Liver (tissue), 10 donors: ENCODE measurements at places on chromosomes 1 and 21. TPM values are rescaled to one million over a fixed set of nuclear protein-coding genes. Genes with fewer than 3 reads are reported as not detected.

Gene C4BPA
- total RNA-seq: 49.5 TPM

Gene TDRD5
- total RNA-seq: not detected

Gene DSCAM
- 0.23 TPM for total RNA-seq

Gene CHRM3
- total RNA-seq: 2.3 TPM

Gene C1QC
- total RNA-seq: 57.6 TPM
